ENCODE measurements at places on chromosomes 13 and 19. TPM values are rescaled to one million over a fixed set of nuclear protein-coding genes. Genes with fewer than 3 reads are reported as not detected.

The COPE gene
- total RNA-seq = 266 TPM

The PLA2G4C gene
- 35.9 TPM for total RNA-seq

The ZNF497 gene
- not detected for total RNA-seq

The CCDC122 gene
- total RNA-seq = 1.1 TPM

The IL27RA gene
- 5.3 TPM for total RNA-seq

The SIGLEC8 gene
- total RNA-seq = 0.28 TPM

The FAM83E gene
- total RNA-seq = 2.0 TPM

DNA sequence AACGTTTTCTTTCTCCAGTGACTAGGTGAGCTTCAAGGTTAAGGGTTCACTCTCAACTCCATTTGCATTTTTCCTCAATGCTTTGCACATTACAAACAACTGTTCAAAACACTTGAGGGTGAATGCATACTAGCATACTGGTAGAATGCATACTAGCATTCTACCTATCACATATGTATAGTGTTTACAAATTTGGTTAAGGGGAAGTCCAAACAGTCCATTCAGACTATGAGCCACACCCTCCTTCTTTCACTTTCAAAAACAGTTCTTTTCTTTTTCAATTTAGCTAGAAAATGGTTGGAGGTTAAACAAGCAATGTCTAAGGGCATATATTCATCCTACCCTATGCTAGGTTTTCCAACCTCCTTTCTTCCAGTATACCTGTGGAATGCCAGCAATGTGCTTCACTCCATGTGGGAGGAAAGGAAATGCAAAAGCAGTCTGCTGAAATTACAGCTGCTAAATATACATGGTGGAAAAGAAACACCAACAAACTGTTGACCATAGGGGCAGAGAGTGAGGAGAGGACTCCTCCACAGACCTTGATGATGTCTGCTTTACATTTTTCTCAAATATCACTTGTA, 102.6 kb downstream of the DOCK9 start:
- no peak for DNase-seq

DNA sequence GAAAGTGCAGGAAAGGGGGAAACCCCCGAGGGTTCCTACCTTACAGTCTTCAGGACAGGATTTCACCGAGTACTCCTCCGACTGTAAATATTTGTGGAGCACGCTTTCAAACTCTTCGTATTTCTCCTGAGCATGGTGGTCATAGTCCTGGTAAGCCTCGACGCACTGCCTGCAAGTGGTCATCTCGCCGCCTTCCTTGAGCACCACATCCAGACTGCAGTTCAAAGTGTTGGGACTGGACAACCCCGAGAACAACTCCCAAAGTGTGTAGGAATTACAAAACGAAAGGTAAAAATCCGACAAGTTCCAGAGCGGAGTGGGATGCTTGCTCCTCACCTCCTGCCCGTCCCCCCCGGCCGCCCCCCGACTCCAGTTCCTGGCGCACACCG, 349.7 kb downstream of the LIG4 start:
- no peak for DNase-seq

DNA sequence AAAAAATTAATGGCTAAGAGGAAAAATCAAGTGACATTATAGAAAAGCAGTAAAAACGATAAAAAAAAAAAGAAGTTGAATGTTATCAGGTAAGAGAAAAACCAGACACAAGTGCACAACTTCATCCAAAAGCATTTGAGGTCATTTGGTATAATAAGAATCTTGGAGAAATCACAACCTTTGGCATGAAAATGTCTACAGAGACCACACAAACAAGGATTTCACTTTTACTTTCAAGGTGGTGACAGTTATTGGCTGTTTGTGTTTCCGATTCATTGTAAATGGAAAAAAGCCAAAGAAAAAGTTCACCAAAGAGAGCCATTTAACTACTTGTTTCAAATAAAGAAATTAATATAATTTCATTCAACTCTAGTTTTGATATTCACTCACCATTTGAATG, 1193.5 kb downstream of the PCDH9 start:
- DNase-seq = no peak

DNA sequence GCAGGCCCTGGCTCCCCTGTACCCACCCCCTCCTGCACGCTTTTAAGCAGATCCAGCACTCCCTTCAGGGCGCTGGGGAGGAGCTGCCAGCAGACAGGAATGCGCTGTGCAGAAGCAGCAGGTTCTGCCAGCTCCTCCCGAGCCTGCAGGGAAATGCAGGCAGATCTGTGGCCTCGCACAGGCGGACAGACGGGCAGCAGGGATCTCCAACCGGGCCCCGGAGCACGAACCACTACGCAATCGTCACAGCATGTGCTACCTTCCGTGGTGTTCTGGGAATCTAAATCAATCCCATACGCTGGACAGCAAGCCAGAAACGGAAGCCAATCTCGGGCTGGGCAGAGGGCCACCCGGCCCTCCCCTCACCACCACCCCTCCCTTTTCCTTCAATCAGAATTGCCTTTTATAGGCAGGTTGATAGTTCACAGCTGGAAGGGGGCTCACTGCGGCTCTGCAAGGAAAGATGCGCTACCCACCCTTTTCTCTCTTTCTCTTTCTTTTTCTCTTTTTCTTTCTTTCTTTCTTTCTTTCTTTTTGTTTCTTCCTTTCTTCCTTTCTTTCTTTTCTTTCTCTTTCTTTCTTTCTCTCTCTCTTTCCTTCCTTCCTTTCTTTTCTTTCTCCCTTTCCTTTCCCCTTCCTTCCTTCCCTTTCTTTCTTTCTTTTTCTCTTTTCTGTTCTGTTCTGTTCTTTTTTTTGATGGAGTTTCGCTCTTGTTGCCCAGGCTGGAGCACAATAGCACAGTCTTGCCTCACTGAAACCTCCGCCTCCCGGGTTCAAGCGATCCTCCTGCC, 99.9 kb downstream of the GNG7 start:
- DNase-seq = peak; percentile 76

DNA sequence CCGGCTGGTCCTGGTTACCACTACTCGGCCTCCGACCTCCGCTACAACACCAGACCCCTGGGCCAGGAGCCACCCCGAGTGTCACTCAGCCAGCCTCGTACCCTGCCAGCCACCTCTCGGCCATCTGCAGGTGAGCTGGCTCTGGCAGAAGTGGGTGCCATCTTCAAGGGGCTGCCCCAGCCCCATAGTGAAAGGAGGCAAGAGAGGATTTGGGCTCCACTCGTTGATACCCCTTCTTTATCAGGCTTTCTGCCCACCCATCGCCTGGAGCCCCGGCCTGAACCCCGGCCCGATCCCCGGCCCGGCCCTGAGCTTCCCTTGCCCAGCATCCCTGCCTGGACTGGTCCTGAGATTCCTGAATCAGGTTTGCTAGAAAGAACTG, 7.1 kb downstream of the LTBP4 start:
- no peak for DNase-seq

GRCh38 chr13:35916146-35916545, 215.0 kb downstream of the DCLK1 start:
- DNase-seq = no peak

DNA sequence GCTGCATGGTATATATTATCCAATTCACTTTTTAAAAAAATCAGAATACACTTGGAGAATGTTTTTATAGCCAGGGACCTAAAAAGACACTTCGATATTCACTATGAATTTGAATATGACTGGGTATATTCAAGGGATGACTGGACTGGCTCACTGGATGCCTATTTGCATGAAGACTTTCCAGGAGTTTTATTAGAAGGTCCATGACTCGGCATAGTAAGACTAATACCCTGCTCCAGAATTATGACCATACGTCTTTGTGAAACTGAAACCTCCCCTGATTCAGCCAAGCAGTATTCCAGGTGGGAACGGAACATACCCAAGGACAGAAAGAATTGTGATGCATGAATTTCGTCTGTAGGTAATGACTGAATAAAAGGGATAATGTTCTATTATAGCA, 3.9 kb upstream of the FAM216B start:
- no peak for DNase-seq

- no peak for DNase-seq
Observed at GRCh38 chr13:50535050-50535449, 308.4 kb downstream of the DLEU7 start.

- DNase-seq = no peak
Observed at GRCh38 chr13:46717275-46717674, 79.7 kb downstream of the ESD start.

GRCh38 chr13:33745370-33746324, 72.3 kb upstream of the RFC3 start:
- no peak for DNase-seq

DNA sequence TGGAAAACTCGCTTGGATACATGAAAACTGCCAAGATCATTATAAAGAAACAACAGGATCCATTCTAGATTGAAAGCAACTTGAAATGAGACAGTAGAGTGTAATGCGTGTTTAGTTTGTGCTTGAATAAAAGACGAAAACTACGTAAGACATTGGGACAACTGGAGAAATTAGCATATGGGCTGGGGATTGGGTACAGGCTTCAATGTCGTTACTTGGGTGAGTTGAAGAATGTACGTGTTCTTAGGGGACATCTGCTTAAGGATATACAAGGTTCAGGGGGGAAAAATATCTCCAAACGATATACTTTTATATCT, 471 bp upstream of the ERVK3-1 start:
- DNase-seq = no peak

- DNase-seq = no peak
Observed at GRCh38 chr19:54380897-54381296, 16.2 kb upstream of the LAIR1 start.

GRCh38 chr13:46639033-46639981, 86.3 kb downstream of the LRCH1 start:
- DNase-seq = no peak

GRCh38 chr19:41030651-41031050, 39.6 kb downstream of the CYP2B6 start:
- DNase-seq = no peak

DNA sequence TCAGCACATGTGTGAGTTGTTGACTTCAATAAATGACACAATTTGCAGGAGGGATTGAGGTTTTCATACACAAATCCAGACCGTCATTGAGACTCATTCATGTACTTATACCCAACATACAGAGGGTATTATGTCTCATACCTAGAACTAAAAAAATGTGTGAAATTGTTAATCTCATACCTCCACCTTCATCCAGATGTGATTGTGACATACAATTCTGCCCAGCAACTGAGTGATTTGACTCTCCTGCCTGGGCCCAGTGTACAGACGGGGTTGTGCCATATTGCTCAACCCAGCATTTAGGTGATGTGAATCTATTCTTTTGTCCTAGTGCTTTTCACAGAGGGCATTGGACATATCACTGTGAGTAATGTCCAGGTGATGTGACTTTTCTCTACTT, 12.6 kb upstream of the ZNF681 start:
- no peak for DNase-seq

GRCh38 chr13:81377921-81378320, 1037.0 kb upstream of the SPRY2 start:
- DNase-seq = no peak

DNA sequence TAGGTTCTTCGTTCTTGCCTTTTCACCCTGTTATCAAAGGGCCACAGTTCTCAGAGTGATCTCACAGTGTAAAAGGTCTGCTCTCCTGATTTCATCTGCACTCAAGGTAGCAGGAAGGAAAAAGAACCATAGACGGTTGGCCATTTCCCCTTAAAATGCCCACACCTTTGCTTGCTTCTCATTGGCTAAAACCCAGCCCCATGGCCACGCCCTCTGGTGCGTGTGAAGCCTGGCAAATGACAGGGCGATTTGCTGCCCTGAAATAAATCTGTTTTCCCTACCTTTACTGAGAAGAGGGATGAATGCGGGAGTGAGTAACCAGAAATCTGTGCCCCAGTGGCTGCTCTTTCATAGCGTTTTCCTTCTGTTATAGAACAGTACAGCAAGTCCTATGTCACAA, 269.3 kb downstream of the POU4F1 start:
- no peak for DNase-seq

GRCh38 chr19:56934438-56935090, 94.0 kb upstream of the PEG3 start:
- no peak for DNase-seq

GRCh38 chr19:40163541-40164129, 27.6 kb upstream of the MAP3K10 start:
- DNase-seq = no peak

DNA sequence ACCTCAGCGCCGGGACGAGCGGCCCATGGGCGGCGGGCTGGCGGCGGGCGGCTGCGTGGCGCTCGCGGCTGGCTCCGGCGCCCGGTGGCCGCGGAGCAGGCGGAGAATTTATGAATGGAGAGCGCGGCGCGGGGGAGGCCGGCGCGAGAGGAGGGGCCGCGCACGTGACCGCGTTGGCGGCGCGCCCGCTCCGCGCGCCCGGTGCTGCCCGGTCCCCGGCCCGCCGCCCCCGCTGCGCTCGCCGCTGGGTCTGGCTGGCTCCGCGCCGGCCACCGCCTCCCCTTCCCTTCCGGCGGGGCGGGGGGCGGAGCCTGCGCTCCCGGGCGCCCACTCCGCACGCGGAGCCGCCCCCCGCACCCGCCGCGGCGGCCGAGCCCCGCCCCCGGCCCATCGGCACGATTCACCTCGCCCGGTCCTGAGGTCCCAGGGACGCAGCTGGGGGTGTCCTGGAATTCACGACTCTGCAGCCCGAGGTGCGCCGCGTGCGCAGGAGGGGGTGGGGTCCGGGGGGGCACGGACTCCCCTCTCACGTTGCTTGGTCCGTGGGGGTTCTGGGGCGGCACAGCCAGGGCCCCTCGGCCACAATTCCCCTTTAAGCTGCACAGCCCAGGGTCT, at the start of gene CBARP:
CBARP (minus strand) TSS at position 252 of the 615 bp plus-strand sequence. CDS start 1,905 bp downstream, outside the sequence.
- no peak for DNase-seq

GRCh38 chr19:41588497-41589209, 12.7 kb downstream of the CEACAM21 start:
- no peak for DNase-seq

DNA sequence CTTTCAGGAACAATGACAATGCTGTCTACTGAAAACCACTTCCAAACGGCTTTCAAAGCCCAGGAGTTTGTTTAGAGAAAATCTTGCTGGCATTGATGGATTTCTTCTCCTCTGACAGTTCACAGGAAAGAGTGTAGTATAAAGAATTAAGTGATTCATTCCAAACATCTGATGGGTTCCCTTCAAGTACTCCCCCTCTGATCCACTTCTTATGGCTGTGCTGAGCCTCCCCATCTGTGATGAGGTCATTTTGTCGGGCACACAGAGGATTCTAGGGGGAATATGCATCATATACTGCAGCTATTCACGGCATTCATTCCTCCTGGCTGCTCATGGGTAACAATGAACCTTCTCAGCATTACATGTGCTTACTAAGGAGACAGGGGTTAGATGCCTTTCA, 107.9 kb downstream of the RGCC start:
- DNase-seq = no peak

DNA sequence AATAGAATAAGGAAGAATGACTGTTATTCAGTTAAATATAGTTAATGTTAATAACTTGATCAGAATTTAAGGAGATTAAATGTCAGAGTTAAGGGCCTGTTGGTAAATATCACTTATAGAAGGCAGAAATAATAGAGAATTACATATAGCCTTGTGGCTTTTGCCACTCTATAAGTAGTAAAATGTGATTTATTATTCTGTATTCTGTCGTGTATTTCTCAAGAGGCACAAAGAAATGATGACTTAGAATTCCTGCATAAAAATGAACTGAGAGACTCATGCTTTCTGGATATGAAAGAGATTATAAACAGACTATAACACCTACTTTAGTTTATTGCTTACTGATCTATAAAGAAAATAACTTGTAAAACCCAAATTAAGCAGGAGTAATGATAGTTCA, 40.1 kb downstream of the GPC6 start:
- no peak for DNase-seq

All from thoracic aorta (tissue), 2 donors.